Tibial nerve (tissue), 4 donors: ENCODE measurements at places on chromosomes 12 and 14. TPM values are rescaled to one million over a fixed set of nuclear protein-coding genes. Genes with fewer than 3 reads are reported as not detected.

DNA sequence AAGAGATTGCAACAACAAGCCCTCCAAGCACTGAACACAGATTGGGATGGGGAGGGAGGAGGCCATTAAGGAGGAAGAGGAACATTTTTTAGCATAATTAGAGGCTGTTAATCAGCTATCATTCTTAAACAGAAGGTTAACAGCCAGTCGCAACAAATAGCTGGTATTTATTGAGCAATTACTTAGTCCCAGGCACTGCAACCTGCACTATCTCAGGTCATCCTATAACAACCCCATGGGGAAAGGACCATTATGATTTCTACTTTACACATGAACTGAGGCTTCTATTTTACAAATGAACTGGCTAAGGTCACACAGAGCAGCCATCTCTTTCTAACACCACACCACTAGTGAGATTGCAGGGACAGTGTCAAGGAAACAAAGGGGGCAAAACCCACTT lies 10.4 kb downstream of the RAB35 start:
- H3K4me1 ChIP-seq, result peaks cover 16% of the 10 kb centered on the region
- no peak overlapping the region for H3K27ac ChIP-seq
- H3K36me3 ChIP-seq, result peaks cover 65% of the 10 kb centered on the region
- no peak for DNase-seq
- H3K4me3 ChIP-seq, result no peak overlapping the region

GRCh38 chr12:121034616-121035305 lies 4.3 kb downstream of the OASL start:
- no peak overlapping the region for H3K4me3 ChIP-seq
- no peak for DNase-seq
- no peaks in the 10 kb centered on the region for H3K36me3 ChIP-seq
- H3K4me1 ChIP-seq, result no peaks in the 10 kb centered on the region
- no peaks in the 10 kb centered on the region for H3K27me3 ChIP-seq

DNA sequence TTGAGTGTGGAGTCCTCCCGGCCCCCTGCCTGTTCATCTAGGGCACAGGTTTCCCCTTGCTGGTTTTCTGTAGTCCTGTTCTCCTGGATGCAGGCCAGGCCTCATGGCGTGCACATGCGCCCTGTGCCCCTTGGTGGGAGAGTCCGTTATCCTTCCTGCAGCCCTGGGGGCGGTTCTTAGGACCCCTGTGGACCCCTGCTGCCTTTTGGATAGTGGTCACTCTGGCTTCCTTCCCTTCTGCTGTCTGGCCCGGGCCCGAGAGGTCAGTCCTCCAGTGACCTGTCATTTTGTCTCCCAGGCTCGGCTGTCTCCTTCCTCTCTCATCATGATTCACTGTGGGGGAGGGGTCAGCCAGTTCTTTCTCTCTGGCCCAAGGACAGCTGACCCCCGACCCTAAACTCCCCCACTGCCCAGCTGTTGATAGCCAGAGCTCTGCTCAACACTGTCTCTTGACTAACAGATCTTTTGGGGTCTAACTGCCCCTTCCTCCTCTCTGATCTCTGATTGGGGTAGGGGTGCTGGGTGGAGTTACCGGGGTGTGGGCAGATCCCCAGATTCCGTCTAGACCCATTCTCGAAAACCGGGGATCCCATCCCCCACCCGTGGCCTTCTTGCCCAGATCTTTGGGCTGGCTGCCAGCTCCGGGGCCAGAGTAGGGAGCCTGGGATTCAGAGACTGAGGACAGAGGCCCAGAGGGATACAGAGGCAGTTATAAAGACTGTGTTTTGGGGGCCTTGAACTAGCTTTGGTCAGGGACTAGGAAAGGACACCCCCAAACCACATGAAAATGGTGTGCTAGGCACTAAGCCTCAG lies 7.0 kb downstream of the CCND2 start:
- peak overlapping the region; percentile 74 for H3K27ac ChIP-seq
- peaks cover 4% of the 10 kb centered on the region for H3K27me3 ChIP-seq
- H3K36me3 ChIP-seq, result no peaks in the 10 kb centered on the region
- no peaks in the 10 kb centered on the region for H3K4me1 ChIP-seq
- DNase-seq, result no peak
- no peak overlapping the region for H3K4me3 ChIP-seq

GRCh38 chr12:63423839-63424238 lies 244.5 kb downstream of the DPY19L2 start:
- H3K4me3 ChIP-seq, result no peak overlapping the region
- H3K27ac ChIP-seq, result no peak overlapping the region
- DNase-seq, result no peak
- H3K36me3 ChIP-seq, result no peaks in the 10 kb centered on the region

DNA sequence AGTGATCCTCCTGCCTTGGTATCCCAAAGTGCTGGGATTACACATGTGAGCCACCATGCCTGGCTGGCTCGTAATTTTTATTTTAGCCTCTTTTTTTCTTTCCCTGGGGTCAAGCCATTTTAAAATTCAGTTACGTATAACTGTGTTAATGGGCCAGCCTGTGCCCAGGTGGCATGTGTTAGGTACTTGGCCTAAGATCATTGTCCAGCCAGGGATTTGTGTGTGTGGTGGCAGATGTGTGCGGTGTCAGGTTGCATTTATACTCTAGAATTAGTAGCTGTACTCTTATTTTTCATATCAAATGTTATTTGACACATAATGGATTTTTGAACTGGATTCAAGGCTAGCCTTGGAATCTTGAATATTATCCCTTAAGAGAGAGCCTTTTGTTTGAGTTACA lies 69.3 kb downstream of the FBXO34 start:
- H3K4me3 ChIP-seq, result no peak overlapping the region
- DNase-seq, result no peak
- no peak overlapping the region for H3K27ac ChIP-seq

- no peaks in the 10 kb centered on the region for H3K4me1 ChIP-seq
- peak overlapping the region; percentile 9 for H3K27ac ChIP-seq
- H3K27me3 ChIP-seq, result no peaks in the 10 kb centered on the region
- H3K36me3 ChIP-seq, result no peaks in the 10 kb centered on the region
- no peak overlapping the region for H3K4me3 ChIP-seq
- peak; percentile 39 for DNase-seq
These were observed 58.0 kb upstream of the GSC start for GRCh38 chr14:94827711-94828447.

DNA sequence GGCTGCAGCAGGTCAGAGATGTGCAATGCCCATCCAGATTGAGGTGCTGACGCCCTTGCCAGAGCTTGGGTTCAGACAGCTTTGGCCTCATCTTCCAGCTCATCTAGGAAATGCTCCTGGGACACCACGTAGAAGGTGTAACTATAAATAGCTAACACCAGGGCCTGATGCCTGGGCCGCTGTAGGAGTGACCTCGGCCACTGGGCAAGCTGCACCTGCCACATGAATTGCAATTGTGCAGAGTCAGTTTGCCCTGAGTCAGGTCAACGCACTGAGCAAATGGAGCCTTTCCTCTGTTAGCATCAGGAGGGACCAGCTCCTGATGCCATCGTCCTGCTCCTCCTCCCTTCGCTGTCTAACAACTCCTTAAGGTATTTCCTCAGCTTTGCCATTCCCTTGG lies 17.4 kb upstream of the DNM1L start:
- H3K27ac ChIP-seq, result no peak overlapping the region
- H3K36me3 ChIP-seq, result no peaks in the 10 kb centered on the region
- H3K27me3 ChIP-seq, result no peaks in the 10 kb centered on the region
- DNase-seq, result no peak
- H3K4me3 ChIP-seq, result no peak overlapping the region

- peaks cover 7% of the 10 kb centered on the region for H3K36me3 ChIP-seq
- DNase-seq, result no peak
- H3K4me1 ChIP-seq, result peaks cover 8% of the 10 kb centered on the region
- no peak overlapping the region for H3K27ac ChIP-seq
- H3K4me3 ChIP-seq, result no peak overlapping the region
These were observed 54.2 kb downstream of the LGMN start for GRCh38 chr14:92693998-92694795.

DNA sequence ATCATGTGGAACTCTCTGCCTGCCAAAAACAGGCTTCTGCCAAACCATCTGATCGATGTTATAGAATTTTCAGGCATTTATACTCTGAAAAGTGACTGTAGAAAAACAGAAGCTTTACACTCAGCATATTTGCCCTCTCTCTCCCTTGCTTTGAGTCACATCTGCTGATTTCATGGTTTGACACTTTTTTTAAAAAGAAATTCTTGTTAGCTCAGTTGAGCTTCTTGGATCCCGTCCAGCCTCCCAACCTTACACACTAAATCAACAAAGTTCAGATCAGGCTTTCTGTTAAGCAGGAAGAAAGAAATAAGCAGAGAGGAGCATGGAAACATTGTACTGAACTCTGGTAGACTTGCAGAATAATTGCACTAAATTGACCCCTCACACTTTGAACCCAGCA lies 193.6 kb upstream of the SEL1L start:
- no peaks in the 10 kb centered on the region for H3K27me3 ChIP-seq
- H3K27ac ChIP-seq, result no peak overlapping the region
- H3K36me3 ChIP-seq, result no peaks in the 10 kb centered on the region

- no peaks in the 10 kb centered on the region for H3K4me1 ChIP-seq
- no peak overlapping the region for H3K4me3 ChIP-seq
- no peaks in the 10 kb centered on the region for H3K27me3 ChIP-seq
- H3K36me3 ChIP-seq, result no peaks in the 10 kb centered on the region
- no peak overlapping the region for H3K27ac ChIP-seq
- DNase-seq, result no peak
These were observed 35.3 kb downstream of the MSRB3 start for GRCh38 chr12:65313719-65314317.

- no peak overlapping the region for H3K4me3 ChIP-seq
- no peaks in the 10 kb centered on the region for H3K36me3 ChIP-seq
- no peaks in the 10 kb centered on the region for H3K4me1 ChIP-seq
- H3K27me3 ChIP-seq, result no peaks in the 10 kb centered on the region
- H3K27ac ChIP-seq, result no peak overlapping the region
These were observed 2.5 kb upstream of the ALDH2 start for GRCh38 chr12:111764120-111764821.

GRCh38 chr14:95527387-95528002 lies 7.4 kb upstream of the GLRX5 start:
- H3K36me3 ChIP-seq, result no peaks in the 10 kb centered on the region
- peak; percentile 72 for DNase-seq
- H3K27ac ChIP-seq, result peak overlapping the region; percentile 92

GRCh38 chr14:95078867-95079266 lies 78.5 kb downstream of the DICER1 start:
- no peak overlapping the region for H3K4me3 ChIP-seq
- H3K36me3 ChIP-seq, result no peaks in the 10 kb centered on the region
- H3K27ac ChIP-seq, result no peak overlapping the region
- DNase-seq, result no peak
- H3K27me3 ChIP-seq, result no peaks in the 10 kb centered on the region
- H3K4me1 ChIP-seq, result no peaks in the 10 kb centered on the region

POTEG gene
- not detected for total RNA-seq

ERGIC2 gene
- total RNA-seq, result 31.8 TPM

NGB gene
- total RNA-seq, result not detected

GMPR2 gene
- 63.4 TPM for total RNA-seq

TMPRSS12 gene
- not detected for total RNA-seq

ADAM20 gene
- total RNA-seq, result 2.4 TPM

NRXN3 gene
- total RNA-seq, result 22.4 TPM

AKAP5 gene
- 0.42 TPM for total RNA-seq
